ENCODE measurements at places on chromosomes 11 and 22.
A peak's percentile ranks its signal among the peaks of the same experiment; 100 is the strongest.

DNA sequence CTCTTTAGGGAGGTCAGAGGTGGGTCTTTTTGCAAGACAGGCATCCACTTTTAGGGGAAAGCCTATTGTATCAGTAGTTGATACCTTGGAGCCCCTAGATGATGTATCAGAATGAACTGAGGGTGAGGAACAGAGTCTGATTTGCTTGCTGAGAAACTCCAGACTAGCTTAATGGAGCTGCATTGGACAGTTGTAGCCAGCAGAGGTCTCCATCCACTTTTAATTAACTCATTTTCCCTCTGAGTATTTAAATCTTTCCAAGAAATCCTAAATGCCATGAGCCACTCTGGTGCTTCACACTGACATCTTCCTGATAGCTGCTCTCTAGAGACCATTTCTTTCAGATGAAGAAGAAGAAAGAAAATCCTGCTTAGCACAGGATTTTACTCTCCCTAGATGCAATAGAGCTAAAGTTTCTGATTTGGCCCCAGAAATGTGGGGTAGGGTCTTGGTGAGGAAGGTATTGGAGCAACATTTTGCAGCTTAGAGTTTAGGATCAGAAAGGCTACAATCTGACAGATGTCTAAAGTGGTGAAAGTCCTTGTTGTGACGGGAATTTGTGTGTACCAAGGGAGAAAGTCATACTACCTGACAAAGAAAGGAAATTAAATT is 38.0 kb downstream of the EXT2 start:
- DNase-seq, result peak; percentile 73

- no peak for DNase-seq
Measured at GRCh38 chr11:27383645-27384044, 20.6 kb upstream of the CCDC34 start.

DNA sequence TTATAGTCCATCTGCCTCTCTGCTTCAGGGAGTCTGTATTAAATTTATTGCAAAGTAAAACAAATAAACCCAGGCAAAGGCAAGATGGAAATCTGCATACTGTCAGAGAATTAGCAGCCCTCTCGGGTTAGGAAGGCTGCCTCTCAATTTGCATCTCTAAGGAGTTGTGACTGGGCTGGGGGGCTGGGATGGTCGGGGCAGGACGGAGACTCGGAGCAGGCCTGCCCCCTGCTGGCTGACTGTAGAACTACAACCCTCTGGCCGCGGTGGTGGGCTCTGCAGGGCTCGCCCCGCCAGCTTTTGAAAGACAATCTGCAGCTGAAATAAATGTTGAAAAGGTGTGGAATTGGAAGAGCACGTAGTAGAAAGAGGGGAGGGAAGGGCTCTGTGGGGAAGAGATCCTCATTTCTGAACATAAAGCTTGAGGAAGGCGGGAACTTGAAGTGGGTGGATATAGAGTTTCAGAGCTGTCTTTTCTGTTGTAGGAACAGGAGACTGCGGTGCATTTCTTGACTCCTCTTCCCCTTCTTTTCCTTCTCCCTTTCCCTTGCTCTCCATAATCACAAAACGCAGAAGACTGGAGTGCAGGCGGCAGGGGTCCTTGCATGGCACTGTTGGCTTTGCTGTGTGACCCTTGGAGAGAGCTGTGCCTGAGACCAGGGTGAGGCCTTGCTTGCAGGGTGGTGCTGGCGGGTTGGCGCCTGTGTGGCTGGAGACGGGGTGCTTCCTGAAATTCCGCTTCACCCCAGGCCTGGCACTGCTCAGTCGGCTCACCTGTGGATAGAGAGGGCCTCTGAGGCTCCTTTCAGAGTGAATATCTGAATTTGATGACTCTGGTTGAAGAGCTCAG is 22.6 kb upstream of the PKNOX2 start:
- DNase-seq, result peak; percentile 66

DNA sequence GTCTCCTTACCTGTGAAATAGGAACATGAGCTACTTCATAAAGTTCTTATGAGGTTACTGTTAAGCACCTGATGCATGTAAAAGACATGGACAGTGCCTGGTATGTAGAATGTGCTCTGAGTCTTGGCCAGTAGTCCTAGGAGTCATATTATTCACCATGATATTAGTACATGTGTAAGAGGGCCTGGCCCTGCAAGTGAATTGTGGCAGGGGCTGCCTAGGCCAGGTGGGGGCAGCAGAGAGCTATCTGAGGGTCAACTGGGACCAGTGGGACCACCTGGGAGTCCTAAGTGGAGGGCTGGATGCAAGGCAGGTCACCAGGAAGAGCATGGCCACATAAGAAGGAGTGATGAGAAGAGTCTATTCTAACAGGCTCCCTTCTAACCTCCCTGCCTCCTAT is 529.5 kb downstream of the SOX6 start:
- peak; percentile 80 for DNase-seq

Measured in cardiac muscle cell (in vitro differentiated cells and primary cell).